ENCODE measurements at places on chromosomes 5 and 9.
A peak's percentile ranks its signal among the peaks of the same experiment; 100 is the strongest.

DNA sequence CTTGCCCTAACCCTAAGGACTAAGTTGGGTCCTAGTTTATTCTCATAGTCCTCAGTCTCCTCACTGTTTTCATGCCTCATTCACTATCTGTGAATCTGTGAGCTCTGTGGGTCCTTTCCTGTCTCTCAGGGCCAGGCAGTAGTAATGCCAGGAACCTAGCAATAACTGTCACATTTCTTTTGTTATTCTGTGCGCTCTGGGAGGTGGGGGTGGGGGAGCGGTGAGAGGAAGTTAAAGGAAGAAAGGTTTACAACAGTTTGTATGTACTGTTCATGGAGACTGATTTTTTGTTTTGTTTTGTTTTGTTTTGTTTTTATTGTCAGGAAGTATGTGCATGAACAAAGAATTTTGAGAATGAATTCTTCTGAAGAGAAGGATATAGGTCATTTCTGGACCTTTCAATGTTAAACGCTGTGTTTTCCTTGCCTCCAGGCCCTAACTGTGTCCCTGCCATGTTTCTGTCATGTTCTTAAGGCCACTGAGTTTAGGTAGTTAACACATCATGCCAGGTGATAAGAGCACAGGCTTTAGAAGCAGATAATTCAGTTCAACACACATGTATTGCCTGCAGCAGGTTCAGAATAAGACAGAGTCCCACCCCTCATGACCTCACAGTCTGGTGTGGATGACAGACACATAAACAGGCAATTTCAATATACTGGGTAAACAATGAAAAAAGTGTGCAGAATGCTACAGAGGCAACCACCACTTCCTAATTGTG lies 13.3 kb upstream of the FEM1C start:
- DNase-seq = no peak

- no peak for DNase-seq
Measured at GRCh38 chr9:1536522-1537170, 478.5 kb upstream of the SMARCA2 start.

- no peak for DNase-seq
Measured at GRCh38 chr5:141439411-141440141, 9.3 kb downstream of the PCDHGA12 start.

DNA sequence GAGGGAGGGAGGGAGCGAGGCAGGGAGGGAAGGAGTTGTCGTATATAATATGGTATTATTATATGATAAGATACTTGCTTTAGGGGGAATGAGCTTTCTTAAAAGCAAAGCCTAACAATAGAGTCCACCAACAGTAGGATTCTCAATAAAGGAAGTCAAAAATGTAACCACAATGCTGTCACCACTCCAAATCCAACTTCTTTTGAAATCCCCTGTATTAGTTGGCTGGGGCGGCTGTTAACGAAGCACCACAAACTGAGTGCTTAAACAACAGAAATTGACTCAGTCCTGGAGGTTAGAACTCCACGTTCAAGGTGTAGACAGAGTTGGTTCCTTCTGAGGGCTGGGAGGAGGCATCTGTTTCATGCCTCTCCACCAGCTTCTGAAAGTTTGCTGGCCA lies 23.1 kb downstream of the GAS1 start:
- DNase-seq = peak; percentile 64

DNA sequence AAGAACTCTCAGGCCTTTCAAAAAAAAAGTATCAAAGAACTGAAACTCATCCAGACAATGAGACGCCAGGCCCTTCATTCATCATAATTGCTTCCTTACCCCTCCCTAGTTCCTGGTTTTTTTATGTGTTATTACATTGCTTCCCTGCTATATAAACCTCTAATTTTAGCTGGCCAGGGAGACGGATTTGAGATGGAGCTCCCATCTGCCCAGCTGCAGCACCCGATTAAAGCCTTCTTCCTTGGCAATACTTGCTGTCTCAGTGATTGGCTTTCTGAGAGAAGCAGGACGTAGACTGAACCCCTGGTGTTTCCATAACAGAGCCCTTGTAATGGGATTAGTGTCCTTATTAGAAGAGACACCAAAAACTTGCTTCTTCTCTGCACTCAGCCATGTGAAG lies 62.4 kb downstream of the BARX1 start:
- no peak for DNase-seq

DNA sequence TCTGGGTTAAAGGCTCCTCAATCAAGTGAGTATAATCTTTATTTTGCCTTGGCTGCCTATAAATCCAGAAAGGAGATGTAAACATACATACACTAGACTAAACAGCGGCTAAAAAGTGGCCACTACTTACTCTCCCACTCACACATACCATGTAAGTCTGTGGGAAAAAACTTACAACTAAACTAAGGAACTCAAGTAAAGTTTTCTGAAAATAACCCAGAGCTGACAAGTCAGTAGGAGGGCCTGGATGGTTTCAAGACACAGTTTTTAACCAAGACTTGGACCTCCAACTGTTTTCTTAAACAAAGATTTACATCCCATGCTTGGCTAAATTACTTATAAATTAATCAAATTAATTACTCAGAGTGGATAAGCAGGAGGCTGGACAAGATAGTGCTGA lies 64.5 kb downstream of the CEP120 start:
- no peak for DNase-seq

GRCh38 chr9:88090151-88090581 lies 48.1 kb downstream of the SPATA31C2 start:
- no peak for DNase-seq

- DNase-seq = no peak
Measured at GRCh38 chr9:122580360-122580759, 2.8 kb downstream of the OR1L8 start.

GRCh38 chr9:85900504-85901201 lies 40.3 kb upstream of the NAA35 start:
- peak; percentile 48 for DNase-seq

- DNase-seq = no peak
Measured at GRCh38 chr5:3092211-3092610, 340.7 kb upstream of the IRX2 start.

- no peak for DNase-seq
Measured at GRCh38 chr5:43422143-43422542, 10.0 kb upstream of the CCL28 start.
